ENCODE measurements at places on chromosomes 7 and 10. TPM values are rescaled to one million over a fixed set of nuclear protein-coding genes. Genes with fewer than 3 reads are reported as not detected.

Gene ACBD7
- 0.38 TPM for polyA plus RNA-seq

Gene CHN2
- 12.3 TPM for polyA plus RNA-seq

Gene CADPS2
- 15.7 TPM for polyA plus RNA-seq

- no peak for DNase-seq
These were observed 130.2 kb downstream of the SAMD9 start for GRCh38 chr7:92987538-92987937.

GRCh38 chr7:94421681-94422080 lies 27.0 kb downstream of the COL1A2 start:
- no peak for DNase-seq

- no peak for DNase-seq
These were observed 8.1 kb upstream of the CUZD1 start for GRCh38 chr10:122853665-122854313.

GRCh38 chr10:11397980-11398580 lies 213.4 kb downstream of the USP6NL start:
- DNase-seq = no peak

DNA sequence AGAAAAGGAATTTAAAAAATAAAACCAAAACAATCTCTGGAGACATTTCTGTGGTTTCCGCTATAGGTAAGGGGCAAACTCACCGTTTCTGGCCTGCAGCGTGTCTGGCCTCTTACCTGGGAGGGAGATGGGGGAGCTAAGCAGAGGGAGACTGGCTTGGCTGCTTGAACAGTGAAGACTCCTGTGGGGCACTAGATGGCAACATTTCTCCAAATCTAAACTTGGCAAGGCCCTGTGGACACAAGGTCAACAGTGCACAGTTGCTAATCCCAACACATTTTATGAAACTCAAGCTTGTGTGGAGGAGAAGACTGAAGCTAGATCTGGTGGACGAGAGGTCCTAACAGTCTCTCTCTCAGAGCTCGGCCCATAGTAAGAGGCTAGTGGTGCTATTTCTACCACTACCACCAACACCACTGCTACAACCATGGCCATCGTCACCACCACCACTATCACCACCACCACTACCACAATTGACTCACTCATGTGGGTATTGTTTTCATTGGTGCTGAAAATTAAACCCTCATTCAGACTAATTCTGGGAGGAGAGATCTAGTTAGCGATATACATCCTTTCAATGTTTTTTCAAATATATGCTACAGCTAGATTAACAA lies 28.4 kb upstream of the CDHR3 start:
- DNase-seq = peak; percentile 62

GRCh38 chr10:50432211-50433009 lies 181.1 kb upstream of the ASAH2 start:
- no peak for DNase-seq

DNA sequence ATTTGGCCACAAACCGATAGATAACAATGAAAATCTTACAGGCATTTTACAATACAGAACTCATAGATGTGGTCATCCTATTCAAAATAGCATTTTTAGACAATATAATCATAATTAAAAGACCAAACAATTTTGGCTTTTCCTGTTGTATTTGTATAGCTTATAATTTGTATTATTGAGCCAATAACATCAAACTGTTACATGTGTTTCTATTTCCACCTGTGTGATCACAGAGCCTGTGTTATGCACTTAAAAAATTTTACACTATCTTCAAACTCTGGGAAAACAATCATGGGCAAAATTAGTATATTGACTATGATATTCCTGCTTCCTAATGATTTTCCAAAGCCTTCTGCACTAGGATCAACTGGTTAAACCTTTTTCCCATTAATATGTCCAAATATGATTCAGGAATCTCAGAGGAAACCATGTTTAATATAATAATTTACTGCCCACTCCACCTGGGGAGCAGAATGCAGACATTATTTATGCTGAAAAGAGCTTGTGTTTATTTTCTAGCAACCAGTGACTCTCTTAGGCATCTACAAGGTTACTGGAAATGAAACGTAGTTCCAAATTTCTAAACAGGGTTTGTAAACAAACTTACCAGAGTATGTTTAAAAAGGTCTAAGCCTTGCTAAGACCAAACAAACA lies 1.7 kb downstream of the RHOBTB1 start:
- peak; percentile 8 for DNase-seq

Measured in hepatocyte (in vitro differentiated cells).